Hematopoietic multipotent progenitor cell treated with erythropoietin and hydrocortisone succinate and interleukin-3 and kit ligand, for 4 days (in vitro differentiated cells): ENCODE measurements at places on chromosomes 1 and 21.

- DNase-seq, result no peak
Measured at GRCh38 chr1:216598448-216598847, 124.8 kb downstream of the ESRRG start.

DNA sequence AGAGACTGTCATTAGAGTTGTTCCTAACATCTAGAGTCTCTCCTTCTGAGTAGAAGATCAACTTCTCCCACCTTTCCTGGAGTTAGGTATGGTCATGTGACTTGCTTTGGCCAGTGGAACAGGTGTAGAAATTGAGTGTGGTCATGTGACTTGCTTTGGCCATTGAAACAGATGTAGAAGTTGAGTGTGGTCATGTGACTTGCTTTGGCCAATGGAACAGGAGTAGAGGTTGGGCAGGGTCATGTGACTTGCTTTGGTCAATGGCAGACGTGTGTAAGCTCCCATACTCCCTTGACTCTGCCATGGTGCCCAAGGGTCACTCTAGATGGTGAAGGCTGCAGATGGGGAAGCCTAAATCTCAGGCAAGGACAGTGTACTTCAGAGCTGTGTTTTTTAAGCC lies 306.0 kb downstream of the NPHP4 start:
- no peak for DNase-seq

GRCh38 chr1:69403756-69404320 lies 163.9 kb upstream of the LRRC7 start:
- DNase-seq, result no peak

DNA sequence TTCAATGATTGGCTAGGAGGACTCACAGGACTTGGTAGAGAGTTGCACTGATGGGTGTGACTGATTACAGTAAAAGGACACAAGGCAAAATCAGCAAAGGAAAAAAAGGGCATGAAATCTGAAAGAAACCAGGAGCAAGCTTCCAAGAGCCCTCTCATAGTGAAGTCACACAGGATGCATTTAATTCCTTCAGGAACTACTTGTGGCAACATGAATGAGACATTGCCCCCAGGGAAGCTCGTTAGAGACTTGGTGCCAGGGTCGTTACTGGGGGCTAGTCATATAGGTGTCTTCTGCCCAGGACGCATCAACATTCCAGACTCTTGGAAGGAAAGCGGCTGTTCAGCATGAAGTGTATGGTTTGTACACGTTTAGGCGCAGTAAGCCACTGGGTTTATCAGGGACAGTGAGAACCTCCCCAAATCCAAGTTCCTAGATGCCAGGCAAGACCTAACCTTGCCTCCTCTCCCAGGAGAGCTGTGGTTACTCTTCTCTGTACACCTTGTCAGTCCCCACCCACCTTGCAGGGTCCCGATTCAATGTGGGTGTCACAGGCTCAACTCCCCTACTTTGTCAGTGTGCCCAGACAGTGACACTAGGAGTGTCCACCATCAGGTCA lies 26.0 kb upstream of the C2CD2 start:
- DNase-seq, result no peak

DNA sequence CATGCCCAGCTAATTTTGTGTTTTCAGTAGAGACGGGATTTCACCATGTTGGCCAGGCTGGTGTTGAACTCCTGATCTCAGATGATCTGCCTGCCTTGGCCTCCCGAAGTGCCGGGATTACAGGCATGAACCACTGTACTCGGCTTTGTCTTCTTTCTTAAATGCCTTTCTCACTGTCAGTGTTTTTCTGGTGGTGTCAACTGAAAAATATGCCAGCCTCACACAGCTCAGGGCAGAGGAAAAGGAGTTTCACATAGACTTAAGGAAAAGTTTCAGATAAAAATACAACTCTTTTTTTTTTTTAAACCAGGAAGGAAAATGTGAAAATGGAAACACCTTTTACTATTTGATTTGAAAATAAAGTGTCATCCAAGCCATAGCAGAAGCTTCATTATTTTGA lies 4.6 kb upstream of the MAB21L3 start:
- DNase-seq, result no peak

- no peak for DNase-seq
Measured at GRCh38 chr1:110424699-110425611, 17.5 kb upstream of the LAMTOR5 start.

DNA sequence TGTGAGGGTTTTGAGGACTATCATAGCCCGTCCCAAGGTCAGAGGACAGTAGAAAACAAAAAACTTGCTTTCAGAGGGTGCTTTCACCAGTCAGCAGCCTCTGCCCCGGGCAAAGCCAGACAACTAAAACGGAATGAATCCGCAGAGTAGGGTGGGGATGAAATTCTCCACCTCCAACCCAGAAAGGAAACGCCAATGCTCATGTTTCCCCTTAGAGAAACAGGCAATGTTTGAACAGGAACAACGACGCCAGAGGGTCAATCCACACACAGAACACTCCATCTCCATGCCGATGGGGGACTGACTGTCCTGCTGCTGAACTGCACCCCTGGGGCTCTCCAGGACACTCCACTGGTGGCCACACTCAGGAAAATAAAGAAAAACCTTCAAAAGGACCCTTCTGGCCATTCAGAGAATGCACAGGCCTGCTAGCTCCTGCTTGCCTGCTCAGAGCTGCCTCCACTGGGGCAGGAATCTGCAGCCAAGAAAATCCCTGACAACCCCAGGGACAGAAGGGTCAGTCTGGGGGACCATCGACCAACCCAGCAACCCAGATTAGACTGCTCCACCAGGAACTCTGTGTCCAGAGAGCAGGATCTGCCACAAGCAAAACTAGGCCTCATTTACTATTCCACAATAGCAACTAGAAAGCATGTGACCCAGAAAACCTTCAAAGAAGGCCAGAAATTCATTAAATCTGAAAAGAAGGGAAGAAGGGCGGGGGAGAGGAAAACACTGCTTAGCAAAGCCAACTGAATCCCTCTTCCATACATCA lies 116.0 kb downstream of the TOMM20 start:
- DNase-seq, result peak; percentile 23

DNA sequence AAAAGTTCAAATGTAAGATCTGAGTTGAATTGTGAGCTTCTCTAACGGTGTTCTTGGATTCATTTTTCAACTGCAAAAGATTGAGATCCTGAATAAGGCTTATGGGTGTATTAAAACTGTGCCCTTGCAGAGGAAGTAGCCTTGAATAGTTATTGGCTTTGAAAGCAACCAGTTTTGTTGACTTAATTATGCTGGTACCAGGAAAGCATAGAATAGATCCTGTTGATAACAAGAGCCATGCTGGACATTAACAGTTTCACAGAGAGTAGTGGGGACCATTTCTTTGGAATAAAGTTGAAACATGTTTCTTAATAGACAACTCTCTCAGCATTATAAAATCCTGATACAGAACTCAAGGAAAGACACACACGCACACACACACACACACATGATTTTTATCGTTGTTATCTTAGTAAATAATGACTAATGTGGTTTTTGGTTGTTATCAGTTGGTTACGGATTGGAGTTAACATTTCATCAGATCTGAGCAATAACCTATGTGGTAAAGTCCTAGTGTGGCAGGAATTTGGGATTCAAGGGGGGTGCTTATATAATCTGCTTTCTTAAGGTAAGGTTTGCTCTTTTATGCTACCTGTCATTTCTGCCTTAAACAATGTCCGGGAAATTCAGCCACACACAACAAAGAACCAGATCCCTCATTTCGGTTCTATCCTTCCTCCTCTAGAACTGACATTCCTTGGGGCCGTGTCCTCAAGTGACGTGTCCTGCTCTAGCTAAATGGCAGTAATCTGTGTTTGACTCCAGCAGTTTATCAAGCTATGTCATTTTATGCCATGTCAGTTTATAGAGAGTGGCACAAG lies 330.9 kb downstream of the CHRM3 start:
- DNase-seq, result peak; percentile 63

DNA sequence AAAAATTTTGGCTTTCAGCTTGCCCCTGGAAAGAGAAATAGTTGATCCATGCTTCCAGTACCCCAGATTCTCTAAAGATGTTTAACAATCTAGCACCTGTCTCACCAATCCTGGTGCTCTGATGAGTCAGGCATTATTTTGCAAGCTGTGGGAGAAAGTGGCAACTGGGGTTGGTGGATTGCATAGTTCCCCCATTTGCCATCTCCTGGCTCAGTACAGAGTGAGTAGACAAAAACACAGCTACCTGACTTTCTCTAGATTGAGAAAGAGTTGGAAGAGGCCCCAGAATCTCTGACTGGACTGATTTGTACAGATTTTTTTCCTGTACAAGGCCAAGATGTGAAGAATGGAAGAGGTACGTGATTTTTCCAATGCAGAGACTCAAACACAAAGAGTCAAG lies 75.1 kb upstream of the NEGR1 start:
- no peak for DNase-seq

DNA sequence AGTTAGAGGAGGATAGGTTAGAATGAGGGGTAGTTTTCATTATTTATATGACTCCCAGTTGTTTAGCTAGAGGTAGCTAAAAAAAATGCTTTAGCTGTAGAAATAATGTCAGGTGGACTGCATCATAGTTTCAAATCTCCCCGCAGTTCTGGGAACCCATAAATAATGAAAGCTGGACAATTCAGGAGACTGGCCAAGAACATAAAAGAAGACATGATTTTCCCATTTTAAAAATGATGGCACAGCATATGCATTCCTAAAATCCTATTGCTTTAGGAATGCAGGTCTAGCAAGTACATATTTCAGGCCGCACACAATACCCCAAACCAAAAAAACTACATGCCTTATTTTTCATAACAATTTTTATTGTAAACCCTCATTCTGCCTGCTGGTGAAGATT lies 143.3 kb downstream of the CTH start:
- no peak for DNase-seq

- peak; percentile 69 for DNase-seq
Measured at GRCh38 chr1:244137725-244138124, 86.6 kb downstream of the ZBTB18 start.

- DNase-seq, result peak; percentile 61
Measured at GRCh38 chr1:29224356-29224837, 6.3 kb downstream of the MECR start.

- no peak for DNase-seq
Measured at GRCh38 chr1:33350611-33351280, 29.8 kb upstream of the A3GALT2 start.

DNA sequence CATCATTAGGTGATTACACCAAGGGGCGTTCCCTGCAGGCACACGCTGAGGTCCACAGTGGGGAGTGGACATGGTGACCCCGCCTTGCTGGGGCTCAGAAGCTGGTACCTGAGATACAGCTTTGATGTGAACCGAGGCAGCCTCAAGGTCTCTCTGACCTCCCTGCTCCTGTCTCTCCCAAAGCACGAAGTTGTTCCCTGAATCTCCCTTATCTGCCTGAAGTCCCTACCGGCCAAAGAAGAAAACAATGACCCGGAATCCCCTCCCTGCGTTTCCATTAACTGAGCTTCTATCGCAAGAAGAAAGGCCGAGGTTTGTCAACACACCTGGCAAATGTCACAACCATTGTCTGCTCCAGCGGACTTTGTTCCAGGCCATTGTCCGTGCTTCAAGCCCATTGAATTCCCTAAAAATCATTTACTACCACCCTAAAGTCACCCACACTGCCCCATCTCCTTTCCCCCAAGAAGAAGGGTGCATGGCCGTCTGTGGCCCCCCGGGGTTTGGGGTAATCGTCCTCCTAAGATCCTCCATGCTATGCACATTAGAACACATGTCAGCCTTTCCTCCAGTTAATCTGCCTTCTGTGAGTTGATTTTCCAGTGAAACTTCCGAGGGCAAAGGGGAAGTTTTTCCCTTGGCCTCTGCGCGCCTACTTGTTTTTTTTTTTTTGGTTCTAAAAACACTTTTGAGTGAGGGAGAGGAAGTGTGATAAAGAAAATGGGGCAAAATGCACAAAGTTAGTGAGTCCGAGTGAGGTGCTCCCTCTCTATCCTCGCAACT lies 48.1 kb upstream of the COL18A1 start:
- DNase-seq, result no peak

GRCh38 chr1:23617084-23617521 lies 57.8 kb upstream of the ID3 start:
- no peak for DNase-seq

DNA sequence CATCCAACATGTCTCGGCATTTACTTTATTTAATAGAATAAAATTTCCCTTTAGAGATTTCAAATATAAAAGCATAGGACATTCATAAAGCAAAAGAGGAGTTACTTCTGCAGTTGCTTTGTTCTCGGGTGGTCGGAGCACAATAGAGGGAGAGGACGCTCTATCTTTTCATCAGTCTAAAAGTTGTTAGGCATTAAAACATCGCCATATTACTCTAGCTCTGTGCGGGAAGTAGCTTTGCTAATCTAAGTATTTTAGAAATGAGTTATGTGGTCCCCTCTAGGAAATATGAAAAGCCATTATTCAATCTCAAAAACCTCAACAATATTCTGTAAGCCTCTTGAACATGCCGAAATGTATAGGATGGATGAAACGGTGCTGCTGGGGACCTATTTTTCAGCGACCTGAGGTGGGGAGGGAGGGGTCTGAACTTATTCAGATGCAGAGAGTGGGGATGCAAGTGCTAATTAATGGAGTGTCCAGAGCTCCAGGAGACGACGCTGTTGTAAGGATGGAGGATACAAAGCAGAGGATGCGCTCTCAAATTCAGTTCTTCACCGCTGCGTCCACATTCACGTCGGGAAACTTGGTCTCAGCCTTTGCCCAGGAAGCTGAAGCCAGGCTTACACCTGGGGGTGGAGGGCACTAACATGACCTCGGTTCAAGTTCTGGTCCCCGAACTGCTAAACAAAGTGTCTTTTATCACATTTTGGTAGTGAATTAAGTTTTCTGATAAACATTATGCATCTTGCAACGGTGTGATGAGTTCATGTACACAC lies 6.3 kb downstream of the CDKN2C start:
- DNase-seq, result no peak

DNA sequence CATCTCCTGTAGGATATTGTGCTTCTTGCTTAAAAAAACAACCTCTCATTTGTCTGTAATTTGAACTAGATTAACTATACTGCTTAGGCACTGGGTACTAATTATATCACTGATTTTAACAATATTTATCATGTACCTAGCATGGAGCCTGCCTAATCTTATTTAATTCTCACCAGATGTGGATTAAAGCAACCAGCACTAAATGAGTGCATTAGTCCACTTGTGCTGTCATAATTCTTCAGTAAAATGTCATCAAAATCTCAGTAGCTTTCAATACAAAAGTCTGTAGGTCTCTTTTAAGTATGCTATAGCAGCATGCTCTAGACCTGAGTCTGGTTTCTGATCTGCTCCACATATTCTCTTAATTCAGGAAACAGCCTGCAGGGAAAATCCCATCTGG lies 368.1 kb downstream of the NCAM2 start:
- no peak for DNase-seq

- peak; percentile 32 for DNase-seq
Measured at GRCh38 chr1:16978567-16979474, 1.6 kb downstream of the MFAP2 start.
